ENCODE measurements at places on chromosomes 5 and 9.

DNA sequence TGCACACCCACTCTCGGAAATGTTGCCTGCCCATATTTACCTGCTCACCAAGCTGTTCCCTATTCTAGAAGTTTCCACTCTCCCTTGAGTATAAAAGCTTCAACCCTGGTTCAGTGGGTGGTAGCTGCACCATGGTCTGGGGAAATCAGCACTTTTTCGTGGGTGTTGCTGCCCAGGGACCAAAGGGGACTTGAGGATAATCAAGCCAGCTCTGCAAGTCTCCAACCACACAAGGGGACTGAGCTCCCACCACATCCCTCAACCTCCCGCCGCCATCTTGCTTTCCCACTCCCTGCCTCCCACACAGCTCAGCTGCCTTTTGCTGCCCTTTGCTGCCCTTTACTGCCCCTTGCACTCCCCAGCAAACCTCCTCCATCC, 210.0 kb downstream of the AUH start:
- no peak for DNase-seq

DNA sequence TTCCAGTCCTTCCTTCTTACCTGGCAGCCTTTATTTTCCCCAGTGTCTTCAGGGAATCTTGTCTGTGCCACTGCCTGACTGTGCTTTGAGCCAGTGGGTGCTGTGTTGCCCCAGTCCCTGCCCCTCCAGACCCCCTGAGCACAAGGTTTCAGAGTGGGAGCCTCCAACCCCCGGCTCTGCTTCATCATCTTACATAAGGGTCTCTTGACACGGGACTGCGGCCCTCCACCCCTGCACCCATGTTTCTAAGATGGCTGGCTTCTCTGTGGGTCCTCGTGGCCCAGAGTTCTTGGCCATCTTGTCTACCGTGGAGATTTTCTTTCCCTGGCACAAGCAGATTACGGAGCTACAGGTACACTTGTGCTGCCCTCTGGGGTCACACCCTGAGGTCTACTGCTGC, 194.1 kb downstream of the CACNA1B start:
- no peak for DNase-seq

DNA sequence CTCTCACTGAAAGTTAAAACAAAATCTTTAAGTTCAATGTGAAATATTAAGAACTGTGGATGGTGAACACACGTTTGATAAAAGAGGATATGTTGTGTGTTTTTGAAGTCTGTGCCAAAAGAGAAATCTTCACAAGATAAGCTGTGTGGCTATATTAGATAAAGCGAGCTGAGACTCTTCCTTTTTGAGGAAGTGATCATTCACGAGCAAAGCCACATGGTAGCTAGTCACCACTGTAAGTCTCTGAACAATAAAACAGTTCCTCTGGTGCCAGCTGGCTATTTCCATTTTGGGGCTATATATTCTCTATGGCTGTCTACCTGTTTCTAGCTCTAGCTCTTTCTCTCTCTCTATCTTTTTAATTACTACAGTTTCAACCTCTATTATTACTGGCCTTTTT, 1849.2 kb upstream of the C9orf72 start:
- DNase-seq: no peak

GRCh38 chr9:97740848-97741821, 44.0 kb upstream of the XPA start:
- no peak for DNase-seq

DNA sequence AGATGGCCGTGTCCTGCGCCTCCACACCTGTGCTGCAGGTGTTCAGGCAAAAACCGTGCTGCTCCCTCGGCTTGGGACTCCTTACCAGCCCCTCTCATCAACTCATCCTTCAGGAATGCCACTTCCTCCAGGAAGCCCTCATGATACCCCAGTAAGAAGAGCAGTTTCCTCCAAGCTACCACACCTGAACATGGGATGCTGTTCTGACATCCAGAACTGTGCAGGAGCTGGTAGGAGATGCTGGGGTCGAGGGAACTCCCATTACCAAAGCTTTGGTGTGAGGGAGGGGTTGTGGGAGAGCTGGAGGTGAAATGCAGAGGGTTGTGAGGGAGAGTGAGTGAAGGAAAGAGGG, 18.9 kb downstream of the CARD19 start:
- DNase-seq: no peak

All from effector memory CD4-positive, alpha-beta T cell (primary cell).